HS-5 (cell line): ENCODE measurements at places on chromosomes 4 and X.

DNA sequence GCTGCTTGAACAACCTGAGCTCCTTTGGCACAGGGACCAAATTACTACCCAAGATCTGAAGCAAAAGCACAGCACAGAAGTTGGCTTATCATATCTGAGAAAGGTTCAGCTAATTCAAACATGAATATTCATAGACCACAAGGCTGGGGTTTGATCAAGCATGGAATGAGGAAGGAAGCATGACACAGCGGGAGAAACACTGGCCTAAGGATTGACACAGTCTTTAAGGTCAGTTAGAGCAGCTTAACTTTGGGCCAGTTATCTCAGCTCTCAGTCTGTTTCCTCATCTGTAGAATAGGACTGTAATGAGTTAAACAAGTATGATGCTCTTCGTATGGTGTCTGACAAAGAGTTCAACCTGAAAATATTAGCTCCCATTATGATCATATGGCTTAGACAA, 88.5 kb upstream of the CBR4 start:
- DNase-seq: no peak

- no peak for DNase-seq
Observed at GRCh38 chrX:152959626-152960025, 34.3 kb downstream of the PNMA5 start.

- no peak for DNase-seq
Observed at GRCh38 chrX:20664774-20665173, 398.1 kb upstream of the RPS6KA3 start.

DNA sequence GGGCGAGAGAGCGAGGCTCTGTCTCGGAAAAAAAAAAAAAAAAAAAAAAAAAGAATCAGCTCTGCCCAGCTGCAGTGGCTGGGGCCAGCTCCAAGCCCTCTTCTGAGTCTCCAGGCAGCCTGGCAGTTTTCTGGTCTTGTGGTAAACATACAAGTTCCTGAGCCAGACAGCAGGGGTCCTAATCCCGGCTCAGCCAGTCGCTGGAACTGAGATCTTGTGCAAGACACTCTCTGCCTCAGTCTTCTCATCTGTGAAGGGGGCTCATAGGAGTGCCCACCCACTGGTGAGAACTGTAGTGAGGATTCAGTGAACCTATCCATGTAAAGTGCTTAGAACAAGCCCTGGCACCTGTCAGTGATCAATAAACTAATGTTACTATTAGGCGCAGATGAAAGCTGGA, 41.8 kb downstream of the C4orf50 start:
- no peak for DNase-seq

DNA sequence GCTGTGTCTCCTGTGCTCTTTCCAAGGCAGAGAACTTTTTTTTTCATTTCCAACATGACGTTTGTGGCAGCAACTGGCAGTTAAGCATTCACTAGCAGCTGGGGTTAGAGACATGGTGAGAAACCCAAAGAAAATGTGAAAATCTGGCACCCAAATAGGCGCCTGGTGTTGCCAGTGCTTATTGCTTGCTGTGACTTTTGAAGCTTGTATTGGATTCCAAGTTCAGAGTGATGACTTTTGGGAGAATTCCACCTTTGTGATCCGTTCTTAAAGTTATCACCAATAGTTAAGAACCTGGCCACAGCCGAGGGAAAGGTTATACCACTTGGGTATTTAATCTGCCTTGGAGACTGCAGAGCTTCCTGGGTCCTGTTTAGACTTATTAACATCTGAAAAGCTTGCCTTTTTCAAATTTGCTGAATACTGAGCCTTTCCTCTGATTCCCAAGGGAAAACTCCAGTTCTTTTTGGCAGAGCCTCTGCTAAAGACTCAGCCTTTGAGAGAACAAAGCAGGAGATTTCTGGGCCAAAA, 101.0 kb downstream of the OPHN1 start:
- DNase-seq: no peak

- no peak for DNase-seq
Observed at GRCh38 chrX:9912351-9913145, 54.6 kb upstream of the CLDN34 start.

DNA sequence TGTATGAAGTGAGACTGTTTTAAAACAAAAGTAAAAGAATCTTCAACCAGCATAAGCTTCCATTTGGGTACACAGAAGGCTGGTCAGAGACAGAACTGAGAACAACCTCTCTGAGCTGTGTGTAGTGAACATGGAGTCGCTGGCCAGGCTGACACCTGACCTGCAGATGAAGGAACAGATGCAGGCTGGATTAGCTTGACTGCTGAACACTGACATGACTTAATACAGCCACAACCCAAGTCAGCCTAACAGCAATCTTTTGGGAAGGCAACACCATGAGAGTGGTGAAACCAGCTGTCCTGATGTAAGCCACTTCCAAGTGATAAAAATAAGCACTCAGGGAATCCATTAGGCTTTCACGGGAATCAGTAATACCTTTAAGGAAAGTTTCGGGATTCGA, 10.1 kb downstream of the SCARB2 start:
- DNase-seq: no peak

DNA sequence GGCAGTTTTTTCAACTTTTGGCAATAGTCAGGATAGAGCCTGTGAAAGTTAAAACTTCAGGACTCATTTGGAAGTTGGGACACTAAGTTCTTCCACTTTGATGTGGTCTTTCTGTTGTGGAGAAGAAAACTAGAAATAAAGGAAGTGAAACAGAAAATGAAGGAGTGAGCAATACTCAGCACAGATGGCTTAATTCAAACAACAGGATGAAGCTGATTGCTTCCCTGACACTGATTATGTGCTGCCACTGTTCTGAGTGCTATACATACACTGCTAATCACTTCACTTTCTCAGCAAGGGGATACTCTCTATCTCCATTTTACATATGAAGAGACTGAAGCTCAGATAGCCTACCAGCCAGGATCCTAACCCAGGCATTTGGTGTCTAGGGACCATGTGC, 235.1 kb upstream of the CPEB2 start:
- no peak for DNase-seq

GRCh38 chr4:107094332-107094731, 58.2 kb upstream of the DKK2 start:
- peak; percentile 14 for DNase-seq

DNA sequence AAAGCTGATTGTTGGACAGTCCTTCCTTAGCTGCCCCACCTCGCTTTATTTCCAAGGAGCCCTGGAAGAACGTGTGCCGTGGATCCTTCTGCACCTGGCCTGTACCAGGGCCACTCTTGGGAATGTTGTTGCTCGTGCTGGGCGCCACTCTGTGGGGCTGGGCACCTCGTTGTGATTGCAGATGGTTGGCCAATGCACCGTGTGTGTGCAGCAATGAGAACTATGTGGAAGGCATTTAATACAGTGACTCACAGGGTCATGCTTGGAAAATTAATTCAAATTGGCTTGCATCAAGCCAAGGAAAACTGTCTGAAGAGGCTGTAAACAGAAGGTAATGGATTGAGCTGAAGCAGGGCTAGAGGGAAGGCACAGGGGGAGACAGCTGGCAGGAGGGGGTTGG, 37.0 kb upstream of the CD99L2 start:
- peak; percentile 18 for DNase-seq

- DNase-seq: no peak
Observed at GRCh38 chr4:74097631-74098426, 1.2 kb downstream of the CXCL2 start.

DNA sequence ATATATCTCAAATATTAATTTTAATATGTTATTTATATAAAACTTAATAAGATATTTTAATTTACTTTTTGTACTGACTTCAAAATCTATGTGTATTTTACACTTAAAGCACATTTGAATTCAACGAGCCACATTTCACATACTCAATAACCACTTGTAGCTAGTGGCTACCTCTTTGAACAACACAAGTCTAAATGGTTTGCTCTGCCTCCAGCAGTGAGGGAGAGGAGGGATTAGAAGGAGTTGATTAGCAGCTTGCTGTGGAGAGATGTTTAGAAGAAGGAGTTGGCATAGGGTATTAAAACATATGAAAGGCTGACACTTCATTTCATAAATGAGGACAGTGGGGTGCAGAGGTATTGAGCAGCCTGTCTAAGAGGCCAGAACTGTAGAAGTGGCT, 124.0 kb downstream of the ARHGAP24 start:
- DNase-seq: no peak

DNA sequence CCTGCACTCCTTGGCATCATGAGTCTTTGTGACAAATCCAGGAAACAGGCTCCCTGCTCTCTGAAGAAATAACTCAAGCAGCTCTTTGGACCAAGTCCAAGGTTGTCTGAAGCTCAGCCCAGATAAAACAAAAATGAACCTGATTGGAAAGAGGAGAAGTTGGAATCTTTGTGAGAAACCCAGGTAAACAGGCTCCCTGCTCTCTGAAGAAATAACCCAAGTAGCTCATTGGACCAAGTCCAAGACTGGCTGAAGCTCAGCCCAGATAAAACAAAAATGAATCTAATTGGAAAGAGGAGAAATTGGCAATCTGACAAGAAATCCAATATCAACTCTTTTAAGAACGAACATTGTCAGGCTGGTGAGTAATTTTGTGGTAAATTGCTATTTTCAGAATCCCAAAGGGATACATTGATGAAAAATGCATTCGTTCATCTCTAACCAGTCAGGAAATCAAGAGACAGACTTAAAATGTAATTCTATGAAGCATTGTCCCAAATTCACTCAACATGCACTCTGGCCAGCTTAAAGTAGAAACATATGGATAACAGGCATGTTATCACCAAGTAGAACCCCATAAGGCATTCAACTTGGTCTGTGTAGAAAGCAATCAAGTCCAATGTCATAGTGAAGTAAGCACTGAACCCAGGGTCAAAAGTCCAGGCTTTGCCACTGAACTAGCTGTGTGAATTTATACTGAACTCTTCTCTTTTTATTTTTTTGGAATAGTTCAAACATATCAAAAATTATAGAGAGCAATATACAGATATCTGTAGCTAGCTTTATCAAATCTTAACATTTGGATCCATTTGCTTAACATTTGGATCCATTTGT, 16.8 kb upstream of the NFXL1 start:
- peak; percentile 60 for DNase-seq

DNA sequence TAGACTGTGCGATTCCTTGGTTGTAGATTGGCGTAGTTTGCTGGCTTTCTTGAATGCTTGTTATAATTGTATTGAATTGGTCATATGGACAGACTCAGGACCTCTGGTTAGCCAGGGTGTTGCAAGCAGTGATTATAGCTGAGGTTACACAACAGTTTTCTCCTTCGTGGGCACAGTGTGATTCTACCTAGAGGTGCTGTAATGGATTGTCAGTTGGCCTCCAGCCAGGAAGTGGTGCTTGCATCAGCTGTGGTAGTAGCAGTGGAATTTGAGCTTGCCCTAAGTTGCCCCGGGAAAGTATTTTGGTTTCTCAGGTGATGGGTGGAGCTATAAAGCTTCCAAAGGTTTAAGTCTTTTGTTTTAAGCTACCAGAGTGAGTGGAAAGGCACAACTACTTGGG, 23.1 kb upstream of the GABRG1 start:
- peak; percentile 4 for DNase-seq

DNA sequence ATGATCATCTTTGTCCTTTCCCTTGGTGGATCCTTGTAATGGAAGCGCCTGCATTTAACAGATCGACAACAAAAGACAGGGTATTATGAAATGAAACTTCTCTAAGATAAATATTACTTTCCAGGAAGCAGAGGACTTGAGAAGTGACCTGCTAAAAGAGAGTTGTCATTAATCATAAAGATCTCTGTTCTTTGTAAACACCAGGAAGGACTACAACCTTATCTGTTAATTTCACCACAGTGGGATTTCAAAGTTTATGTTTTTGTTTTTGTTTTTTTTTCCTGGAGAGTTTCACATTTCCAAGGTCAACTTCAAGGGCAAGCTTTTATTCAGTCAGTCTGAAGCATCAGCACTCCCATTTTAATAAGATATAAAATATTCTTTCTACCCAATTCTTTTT, 170.9 kb downstream of the RCHY1 start:
- DNase-seq: no peak

DNA sequence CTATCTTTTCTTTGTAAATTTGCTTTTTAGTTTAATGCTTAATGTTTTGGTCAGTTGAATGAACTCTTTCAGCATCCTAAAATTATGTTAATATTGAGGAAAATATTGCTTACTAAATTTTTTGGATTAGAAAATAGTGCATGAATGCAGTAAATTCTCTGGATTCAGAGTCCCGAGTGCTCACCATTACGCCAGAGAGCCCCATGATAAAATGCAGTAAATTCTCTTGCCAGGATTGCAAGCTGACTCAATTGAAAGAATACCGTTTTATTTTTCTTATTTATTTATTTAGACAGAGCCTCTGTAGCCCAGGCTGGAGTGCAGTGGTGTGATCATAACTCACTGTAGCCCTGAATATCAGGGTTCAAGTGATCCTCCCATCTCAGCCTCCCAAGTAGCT, 60.9 kb upstream of the ENPEP start:
- no peak for DNase-seq

DNA sequence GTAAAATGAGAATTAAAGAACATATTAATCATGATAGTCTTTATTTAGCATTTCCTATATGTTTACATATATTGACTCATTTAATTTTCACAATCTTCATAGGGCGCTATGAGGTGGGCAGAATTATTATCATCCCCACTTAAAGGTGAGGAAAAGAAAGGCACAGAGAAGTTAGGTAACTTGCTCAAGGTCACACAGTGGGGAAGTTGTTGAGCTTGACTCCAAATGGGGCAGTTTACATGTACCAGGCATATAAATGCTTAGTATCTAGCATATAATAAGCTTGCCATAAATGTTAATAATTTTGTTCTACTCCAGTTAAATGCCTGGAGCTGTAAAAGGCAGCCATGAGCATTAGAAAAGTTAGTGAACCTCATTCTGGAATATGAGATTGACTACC, 1.5 kb downstream of the CMC4 start:
- no peak for DNase-seq

DNA sequence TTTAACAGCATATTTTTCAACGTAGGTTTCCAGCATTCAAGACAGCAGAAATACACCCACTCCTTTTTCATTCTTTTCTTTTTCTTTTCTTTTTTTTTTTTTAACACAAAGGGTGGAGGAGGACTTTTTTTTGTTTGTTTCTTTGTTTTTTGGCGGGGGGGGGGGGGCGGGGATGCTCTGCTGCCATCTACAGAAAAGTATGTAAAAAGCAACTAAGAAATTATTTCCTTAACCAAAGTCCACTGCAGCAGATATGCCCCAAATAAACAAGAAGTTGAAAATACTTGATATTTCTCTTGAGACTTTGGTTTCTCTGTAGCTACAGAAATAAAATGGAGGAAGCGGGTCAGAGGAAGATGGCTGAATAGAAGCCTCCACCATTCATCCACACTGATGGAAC, 63.2 kb upstream of the PBDC1 start:
- DNase-seq: no peak
